ENCODE measurements at places on chromosomes 7 and 10.

- no peak for DNase-seq
Measured at GRCh38 chr10:108957681-108958080, 965.6 kb downstream of the XPNPEP1 start.

GRCh38 chr7:69844264-69844868 lies 246.1 kb downstream of the AUTS2 start:
- DNase-seq, result no peak

DNA sequence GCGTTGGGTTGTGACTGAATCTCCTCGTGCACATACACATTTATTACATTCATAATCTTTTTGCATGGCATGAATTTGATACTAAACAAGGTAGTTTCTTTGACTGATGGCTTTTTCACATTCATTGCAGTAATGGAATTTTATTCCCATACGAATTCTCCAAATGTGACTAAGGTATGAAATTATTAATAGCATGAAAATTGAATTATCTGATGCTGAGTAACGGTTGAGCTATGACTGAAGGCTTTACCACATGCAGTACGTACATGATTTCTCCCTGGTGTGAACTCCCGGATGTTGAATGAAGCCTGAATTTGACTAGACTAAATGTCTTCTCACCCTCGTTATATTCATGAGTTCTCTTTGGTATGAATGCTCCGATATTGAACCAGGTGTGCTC lies 104.4 kb upstream of the C1GALT1 start:
- no peak for DNase-seq

DNA sequence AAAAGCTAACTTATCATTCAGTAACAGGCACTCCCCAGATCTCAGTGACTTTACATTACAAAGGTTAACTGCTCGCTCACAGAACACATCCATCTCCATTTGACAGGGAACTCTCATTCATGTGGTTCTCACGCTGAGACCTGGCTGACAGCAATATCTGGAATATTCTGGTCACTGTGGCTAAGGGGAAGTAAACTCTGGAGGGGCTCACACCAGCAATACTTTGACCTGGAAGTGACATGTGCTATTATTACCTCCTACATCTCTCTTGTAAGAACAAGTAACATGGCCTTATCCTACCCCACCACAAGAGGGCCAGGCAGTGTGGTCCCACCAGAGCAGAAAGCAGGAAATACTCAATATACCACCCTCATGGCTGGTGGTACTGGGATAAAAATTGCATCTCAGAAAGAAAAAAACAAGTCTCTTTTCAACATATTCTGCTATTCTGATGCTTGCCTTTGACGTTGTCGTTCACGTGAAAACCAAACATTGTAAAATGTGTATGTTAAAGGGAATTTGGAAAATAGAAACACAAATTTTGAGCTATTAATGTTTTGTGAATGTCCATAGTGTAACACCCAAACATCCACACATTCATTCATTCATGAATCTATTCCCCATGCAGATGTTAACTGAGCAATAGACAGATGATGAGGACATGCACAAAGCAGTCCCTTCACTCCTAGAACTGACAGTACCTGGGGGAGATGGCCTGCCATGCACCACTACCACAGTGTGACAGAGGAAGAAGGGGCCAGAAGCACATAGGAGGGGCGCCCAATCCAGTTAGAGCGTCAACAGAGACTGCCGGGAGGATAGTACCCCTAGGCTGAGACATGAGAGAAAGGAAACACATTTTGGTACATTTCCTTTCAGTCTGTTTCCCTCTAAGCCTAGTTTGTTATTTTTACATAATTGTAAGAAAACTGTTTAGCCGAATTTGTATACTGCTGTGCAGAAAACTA lies 166.0 kb upstream of the SP4 start:
- DNase-seq, result no peak

DNA sequence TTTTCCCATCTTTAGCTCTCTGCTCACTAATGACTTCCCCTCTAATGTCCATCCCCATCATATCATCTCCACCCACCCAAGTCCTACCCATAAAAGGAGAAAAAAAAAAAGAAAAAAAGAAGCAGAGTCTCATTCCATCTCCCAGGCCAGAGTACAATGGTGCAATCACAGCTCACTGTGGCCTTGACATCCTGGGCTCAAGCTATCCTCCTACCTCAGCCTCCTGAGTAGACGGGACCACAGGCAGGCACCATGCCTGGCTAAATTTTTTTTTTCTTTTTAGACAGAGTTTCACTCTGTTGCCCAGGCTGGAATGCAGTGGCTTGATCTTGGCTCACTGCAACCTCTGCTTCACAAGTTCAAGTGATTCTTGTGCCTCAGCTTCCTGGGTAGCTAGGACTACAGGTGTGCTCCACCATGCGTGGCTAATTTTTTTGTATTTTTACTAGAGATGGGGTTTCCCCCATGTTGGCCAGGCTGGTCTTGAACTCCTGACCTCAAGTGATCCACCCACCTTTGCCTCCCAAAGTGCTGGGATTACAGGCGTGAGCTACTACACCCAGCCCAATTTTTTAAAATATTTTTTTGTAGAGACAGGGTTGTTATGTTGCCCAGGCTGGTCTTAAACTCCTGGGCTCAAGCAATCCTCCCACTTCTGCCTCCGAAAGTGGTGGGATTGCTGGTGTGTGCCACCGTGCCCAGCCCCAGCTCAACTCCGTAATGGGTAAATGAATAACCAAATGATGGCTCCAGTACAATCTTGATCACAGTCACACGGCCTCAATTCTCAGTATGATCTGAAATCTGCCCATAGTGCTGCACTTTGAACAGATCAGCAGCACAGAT lies 24.6 kb upstream of the SGMS1 start:
- no peak for DNase-seq

DNA sequence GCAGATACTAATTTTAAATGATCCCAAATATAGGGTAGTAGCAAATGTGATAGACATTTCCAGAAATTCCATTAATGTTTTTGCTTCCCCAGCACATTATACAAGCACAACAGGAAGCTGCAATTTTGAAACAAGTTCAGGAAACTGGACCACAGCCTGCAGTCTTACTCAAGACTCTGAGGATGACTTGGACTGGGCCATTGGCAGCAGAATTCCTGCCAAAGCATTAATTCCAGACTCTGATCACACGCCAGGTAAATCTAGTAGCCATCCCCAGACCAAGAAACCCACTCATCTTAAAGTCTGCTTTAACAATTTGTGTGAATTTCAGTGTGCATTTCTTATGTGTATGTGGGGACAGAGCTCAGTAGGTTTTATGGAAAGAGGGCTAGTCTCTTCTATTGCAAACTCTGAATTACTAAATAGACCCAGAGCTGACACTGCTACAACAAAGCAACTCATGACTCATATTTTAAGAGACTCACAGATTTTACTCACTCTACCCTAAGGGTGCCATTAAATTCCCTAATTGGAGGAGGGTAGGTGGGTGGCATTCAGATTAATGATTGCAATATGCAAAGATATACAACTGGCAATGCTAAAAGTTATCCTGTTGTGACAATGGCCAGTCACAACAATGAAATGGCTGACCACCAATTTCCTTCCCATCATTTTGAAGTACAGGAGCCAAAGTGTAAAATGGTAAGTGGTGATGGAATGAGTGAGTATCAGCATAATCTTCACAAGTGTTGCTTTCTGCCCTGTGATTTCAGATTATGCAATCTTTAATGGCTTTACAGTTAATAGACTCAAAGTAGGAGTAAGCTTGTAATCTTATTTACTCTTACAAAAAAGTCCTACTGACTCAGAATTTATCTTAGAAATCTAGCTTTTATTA lies 317.6 kb upstream of the PLXDC2 start:
- DNase-seq, result no peak

All from mesenteric fat pad (tissue), 1 donor.